ENCODE measurements at places on chromosomes 11 and 22.

- DNase-seq: no peak
These were observed 71.8 kb downstream of the GGTLC2 start for GRCh38 chr22:22716136-22716665.

DNA sequence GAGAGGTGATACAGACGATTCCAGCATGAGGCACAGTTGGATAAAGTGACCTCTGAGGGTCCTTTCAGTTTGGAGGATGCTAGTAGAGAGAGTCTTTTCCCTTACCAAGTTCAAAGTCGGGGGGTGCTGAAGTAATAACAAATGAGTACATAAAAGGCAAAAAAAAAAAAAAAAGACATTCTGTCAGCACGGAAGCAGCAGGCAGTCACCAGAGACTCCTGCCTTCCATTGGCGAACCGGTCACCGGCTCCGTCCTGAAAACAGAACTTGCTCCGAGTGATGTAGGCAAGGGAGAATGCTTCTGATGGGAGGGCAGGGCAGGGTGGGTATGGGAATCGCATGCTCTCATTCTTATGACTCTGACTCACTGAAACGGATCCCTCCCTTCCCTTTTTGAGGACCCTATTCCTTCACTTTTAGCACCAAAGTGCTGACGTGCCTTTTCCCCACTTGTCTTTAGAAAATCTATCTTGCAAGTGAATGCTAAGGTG is 65.9 kb downstream of the PRR5L start:
- DNase-seq: no peak

DNA sequence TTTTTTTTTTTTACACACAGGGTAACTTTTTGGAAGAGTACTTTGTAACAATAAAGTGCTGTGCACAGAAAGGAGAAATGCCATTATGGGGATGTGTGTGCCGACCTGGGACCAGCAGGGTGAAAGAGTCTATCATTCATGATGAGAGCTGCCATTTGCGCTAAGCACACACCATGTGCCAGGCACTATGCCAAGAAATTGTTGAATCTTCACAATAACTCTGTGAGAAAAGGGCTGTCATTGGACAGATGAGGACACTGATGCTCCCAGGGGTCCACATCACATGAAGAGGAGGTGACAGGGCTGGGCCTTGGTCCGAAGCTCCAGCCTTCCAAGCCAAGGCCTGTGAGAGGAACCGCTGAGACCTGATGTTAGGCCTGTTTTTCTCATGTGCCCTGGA is 5.6 kb downstream of the DUSP18 start:
- DNase-seq: no peak

- DNase-seq: no peak
These were observed 16.4 kb downstream of the SMARCB1 start for GRCh38 chr22:23803001-23803819.

- no peak for DNase-seq
These were observed 32.3 kb upstream of the CAT start for GRCh38 chr11:34406413-34406812.

- DNase-seq: no peak
These were observed 6.3 kb downstream of the HRAS start for GRCh38 chr11:528815-529727.

- no peak for DNase-seq
These were observed 31.6 kb downstream of the OR10A6 start for GRCh38 chr11:7899418-7899817.

- no peak for DNase-seq
These were observed 43.8 kb upstream of the JAM3 start for GRCh38 chr11:134025082-134025429.

- DNase-seq: no peak
These were observed 896.2 kb downstream of the BRD1 start for GRCh38 chr22:48931452-48931851.

GRCh38 chr11:61164606-61165424 is 3.6 kb upstream of the VPS37C start:
- no peak for DNase-seq

DNA sequence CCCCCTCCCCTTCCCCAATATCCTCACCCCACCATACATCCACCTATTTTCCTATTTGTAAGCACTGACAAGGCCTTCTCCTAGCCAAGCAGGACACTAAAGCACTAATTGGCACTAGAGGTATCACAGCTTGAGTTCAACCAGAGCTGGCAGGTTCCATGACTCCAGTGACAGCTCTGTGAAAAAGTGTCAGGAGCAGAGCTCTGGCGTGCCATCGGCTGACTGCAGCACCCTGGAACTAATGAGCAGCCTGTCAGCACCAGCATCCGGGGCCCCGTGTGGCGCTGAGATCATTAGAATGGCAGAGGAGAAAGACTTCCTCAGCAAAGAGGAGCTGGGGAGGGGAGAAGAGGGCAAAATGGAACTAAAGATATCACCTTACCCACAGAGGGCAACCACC is 847.4 kb downstream of the NTM start:
- no peak for DNase-seq

DNA sequence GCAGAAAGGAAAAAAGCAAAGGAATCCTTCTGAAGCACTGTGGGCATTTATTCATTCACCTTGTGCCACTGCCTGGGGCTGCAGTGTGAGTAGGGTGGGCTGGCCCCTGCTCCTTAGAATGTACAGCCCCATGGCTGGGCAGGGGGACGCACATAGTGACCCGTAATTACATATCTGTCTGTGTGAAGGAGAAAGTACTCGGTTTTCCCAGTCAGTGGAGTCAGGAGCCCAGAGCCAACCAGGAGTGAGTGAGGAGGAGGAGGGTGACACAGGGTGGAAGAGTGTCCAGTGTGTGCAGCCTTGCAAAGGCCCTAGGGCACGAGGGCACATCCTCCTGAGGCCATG is 91.9 kb downstream of the CDKN1C start:
- DNase-seq: peak; percentile 11

GRCh38 chr11:114178656-114179055 is 117.5 kb upstream of the NNMT start:
- no peak for DNase-seq

DNA sequence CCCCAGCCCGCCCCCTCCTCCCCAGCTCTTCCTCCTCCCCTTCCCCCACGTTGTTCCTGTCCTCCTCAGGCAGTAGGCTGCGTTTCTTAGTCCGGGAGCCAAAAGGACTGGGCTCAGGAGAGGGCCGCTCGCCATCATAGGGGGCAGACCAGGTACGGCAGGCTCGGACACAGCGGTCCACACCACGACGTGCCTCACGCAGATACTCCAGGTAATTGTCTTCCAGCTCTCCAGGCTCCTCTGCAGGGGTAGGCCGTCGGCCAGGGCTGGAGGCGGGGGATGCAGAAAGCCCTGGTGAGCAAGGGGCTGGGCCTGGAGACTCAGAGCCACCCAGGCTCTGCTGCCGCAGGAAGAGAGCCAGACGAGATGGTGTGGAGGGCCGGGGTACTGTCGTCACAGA is 12.4 kb downstream of the C11orf42 start:
- DNase-seq: no peak

- DNase-seq: no peak
These were observed at the start of gene PHLDA2 for GRCh38 chr11:2928605-2929530. PHLDA2 (minus strand) TSS chr11:2929420; CDS start chr11:2929364, 56 bp downstream.

GRCh38 chr11:60307507-60308195 is 19.4 kb upstream of the MS4A6E start:
- DNase-seq: no peak

- no peak for DNase-seq
These were observed 936.7 kb downstream of the BRD1 start for GRCh38 chr22:48890693-48891554.

GRCh38 chr11:13880634-13881033 is 81.9 kb upstream of the SPON1 start:
- DNase-seq: no peak

- no peak for DNase-seq
These were observed 24.7 kb upstream of the AKIP1 start for GRCh38 chr11:8886322-8886721.

DNA sequence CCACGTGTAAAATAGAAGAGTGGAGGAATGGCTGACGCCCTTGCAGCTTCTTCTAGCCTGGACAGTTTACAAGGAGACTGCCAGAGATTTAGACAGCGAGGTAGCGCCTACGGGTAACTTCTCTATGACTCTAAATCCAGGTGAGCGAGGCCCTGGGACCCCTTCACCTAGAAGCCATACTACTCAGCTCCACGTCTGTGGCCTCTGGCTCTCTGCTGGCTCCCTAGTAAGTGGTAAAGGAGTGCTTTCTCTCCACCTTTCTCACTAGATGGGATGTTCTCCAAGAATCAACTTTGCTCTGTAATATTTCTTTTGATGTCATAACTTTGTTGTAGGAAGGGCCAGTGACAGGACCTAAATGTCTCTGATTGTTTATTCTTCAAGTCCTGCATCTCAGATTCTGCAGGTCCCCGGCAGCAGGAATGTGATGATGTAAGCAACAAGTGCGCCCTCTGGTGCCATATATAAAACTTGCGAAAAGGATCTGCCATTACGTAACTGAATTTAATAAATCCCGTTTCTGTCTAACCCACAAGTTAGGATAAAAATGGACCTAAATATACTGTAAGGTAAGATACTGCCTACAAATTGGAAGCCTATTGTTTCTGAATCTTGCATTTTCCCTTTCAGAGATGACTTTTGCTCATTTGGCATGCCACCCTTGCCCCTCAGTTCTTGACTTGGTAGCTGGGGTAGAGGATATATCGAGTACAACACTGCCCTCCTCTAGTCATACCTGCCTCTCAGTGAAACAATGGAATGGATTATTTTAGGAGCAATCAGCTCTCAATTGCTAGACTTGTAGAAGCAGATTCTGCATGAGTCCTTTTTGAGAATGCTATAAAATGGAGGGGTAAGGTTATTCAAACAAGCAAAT is 11.0 kb upstream of the PTPN5 start:
- DNase-seq: no peak

GRCh38 chr22:23057331-23057730 is 13.0 kb upstream of the GNAZ start:
- DNase-seq: no peak

DNA sequence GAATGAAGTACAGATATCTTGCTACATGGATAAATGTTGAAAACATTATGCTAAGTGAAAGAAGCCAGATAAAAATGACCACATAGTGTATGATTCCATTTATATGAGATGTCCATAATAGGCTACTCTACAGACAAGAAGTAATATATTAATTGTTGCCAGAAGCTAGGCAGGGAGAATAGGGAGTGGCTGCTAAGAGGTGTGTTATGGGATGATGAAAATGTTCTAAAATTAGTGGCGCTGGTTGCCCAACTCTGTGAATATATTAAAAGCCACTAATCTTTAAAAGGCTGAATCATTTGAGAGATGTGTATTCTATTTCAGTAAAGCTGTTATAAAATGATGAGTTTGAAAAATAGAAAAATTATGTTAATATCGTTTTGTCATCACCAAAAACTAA is 144.4 kb downstream of the NCAM1 start:
- no peak for DNase-seq

- no peak for DNase-seq
These were observed 110.8 kb upstream of the CD82 start for GRCh38 chr11:44454666-44455065.

DNA sequence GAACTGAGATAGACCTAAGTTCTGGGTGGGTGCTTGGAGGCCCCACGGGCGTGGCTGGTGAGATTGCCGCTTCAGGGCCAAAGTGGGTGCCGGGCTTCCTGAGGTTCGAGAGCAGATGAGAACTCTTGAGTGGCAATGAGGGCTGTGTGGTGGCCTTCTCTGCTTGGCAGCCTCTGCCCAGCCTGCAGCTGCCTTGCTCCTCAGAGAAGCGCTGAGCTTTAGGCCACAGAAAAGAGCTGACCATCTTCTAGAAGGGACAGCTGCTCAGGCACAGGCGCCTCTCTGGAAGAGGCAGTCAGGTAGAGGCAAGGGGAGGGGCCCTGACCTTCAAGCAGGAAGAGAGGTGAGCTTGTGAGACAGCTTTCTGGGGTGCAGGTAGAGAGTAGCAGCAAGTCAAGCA is 72.8 kb downstream of the MED15 start:
- DNase-seq: no peak

DNA sequence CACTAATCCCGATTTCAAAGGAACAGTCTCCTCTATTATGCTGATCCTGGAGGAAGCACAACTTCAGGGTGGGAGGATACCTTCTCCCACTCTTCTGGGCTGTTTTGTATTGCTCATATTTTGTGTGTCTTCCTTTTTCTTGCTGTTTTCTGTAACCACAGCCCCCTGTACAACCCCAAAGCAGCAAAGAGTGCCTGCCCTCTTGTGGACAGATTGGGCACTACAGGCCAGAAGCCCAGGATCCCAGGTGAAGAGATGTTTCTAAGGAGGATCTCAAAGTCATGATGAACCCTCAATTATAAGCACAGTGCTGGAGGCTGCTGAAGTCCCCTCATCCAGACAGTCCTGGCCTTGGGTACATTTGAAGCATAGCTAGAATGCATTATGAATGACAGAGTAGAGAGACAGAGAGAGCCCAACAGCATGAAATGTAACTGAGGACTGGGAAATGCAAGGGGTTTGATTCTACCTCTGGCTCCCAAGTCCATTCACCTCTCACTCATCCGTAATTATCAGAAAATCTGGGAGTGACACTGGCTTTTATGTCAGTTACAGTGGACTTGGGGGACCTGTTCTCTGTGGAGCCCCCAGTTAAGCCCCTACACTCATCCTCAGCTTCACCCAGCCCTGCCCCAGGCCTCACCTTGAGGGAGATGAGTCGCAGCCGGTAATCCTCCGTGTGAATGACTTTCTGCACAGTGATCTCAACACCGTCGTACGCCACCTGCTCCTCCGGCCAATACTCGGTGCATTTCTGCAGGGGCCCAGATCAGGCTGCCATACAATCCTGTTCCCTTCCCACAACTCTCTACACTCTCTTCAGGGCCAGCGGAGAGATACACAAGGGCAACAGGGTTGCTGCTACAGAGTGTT is 6.2 kb upstream of the IGSF22 start:
- DNase-seq: peak; percentile 56

GRCh38 chr11:48013269-48013901 is 33.0 kb downstream of the PTPRJ start:
- DNase-seq: peak; percentile 48

- DNase-seq: no peak
These were observed 154.6 kb downstream of the TRIM29 start for GRCh38 chr11:119983240-119983732.

GRCh38 chr11:23564370-23564769 is 704.1 kb upstream of the CCDC179 start:
- no peak for DNase-seq

- DNase-seq: no peak
These were observed 55.0 kb upstream of the GLYAT start for GRCh38 chr11:58786693-58787092.

GRCh38 chr11:12540913-12541582 is 133.2 kb upstream of the TEAD1 start:
- DNase-seq: no peak

DNA sequence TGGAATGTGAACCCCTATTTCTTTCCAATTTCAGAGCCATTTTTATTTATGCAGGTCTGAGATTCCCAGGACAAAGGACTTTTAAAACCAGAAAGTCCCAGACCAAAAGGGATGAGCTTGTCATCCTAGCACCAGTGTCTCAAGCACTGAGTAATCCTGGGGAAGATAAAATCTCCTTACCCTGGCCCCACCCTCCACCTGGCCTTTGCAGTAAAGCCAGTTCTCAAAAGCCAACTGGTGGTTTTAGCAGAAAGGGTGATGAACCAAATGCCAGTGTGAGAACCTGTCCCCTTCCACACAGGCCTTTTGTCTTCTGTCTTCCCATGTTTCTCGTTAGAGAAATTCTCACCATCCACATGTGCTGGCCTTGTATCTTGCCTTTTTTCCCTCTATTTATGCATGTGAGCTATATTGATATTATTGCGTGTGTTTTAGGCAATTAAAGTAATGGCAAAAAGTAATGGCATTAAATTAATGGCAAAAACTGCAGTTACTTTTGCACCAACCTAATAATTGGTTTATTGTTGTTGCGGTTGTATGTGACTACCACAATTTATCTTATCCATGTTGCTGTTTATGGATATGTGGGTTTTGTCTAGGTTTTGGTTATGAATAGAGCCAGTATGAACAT is 191.3 kb downstream of the MYO18B start:
- no peak for DNase-seq

All from activated B cell treated with CpG ODN at 0.5 μM for 24 hours (primary cell).